CD4-positive, alpha-beta T cell treated with Interleukin-17A for 4 hours (primary cell): ENCODE measurements at places on chromosomes 2 and 18.

DNA sequence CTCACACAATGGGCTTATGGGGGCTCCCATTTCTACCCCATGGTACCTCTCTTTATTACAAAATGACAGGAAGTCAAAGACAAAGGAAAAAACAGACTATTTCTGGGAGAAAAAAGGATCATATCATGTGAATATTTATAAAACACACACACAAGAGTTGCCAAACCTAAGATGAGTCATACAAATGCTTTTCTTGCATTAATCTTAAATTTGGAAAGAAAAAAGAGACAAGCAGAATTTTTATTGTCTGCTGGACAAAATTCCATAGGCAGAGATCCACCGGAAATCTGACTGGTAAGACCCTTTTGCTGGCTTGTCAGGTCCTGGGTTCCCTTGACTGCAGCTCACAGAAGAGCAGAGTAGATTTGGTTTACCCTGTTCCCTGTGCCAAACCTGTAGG is 1732.3 kb upstream of the PIK3C3 start:
- no peak for DNase-seq

GRCh38 chr18:48032876-48033789 is 102.7 kb upstream of the SMAD2 start:
- DNase-seq: no peak

- no peak for DNase-seq
These were observed 164.6 kb downstream of the VWC2L start for GRCh38 chr2:214575465-214575864.

- DNase-seq: no peak
These were observed 22.6 kb downstream of the RAD51AP2 start for GRCh38 chr2:17495590-17495989.

DNA sequence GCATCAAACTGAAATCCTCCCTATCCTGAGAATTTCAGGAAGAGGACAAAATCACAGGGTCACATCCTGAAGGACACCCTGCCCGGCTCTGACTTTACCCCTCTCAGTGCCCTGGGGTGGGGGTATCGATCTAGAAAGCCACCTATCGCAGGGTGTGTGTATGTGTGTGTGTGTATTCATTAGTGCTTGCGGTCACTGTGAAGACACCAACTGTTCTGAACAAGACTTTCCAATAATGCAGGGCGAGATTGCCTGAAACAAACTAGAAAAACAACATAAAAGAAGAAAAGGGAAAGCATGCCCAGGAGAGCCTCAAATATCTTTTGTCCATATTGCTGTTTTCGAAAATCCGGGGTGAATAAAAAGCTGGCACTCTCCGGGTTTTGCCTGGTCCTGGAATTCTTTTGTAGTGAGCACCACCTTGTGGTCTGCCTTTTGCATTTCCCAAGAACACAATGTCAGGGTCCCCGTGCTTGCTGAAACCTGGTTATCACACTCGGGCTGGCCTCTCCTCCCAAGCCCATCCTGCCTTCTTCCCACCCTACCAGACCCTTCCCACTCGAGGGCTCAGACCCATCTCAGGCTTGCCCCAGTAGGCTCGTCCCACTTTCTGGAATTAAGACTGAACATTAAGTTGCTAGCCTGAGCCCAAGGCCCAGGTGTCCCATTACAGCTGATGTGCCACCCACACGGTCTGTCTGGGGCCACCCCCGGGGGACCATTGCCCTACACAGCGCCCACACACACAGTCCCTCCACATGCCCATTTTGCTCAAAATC is 25.0 kb upstream of the COPS8 start:
- peak; percentile 37 for DNase-seq

DNA sequence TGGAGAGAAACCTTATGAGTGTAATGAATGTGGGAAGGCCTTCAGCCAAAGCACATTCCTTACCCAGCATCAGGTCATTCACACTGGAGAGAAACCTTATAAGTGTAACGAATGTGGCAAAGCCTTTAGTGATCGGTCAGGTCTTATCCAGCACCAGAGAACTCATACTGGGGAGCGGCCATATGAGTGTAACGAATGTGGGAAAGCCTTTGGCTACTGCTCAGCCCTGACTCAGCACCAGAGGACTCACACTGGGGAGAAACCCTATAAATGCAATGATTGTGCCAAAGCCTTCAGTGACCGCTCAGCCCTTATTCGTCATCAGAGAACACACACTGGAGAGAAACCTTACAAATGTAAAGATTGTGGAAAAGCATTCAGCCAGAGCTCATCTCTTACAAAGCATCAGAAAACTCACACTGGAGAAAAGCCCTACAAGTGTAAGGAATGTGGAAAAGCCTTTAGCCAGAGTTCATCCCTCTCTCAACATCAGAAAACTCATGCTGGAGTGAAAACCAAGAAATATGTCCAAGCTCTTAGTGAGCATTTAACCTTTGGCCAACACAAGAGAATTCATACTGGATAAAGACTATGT is 7.8 kb downstream of the ZNF892 start:
- DNase-seq: no peak

DNA sequence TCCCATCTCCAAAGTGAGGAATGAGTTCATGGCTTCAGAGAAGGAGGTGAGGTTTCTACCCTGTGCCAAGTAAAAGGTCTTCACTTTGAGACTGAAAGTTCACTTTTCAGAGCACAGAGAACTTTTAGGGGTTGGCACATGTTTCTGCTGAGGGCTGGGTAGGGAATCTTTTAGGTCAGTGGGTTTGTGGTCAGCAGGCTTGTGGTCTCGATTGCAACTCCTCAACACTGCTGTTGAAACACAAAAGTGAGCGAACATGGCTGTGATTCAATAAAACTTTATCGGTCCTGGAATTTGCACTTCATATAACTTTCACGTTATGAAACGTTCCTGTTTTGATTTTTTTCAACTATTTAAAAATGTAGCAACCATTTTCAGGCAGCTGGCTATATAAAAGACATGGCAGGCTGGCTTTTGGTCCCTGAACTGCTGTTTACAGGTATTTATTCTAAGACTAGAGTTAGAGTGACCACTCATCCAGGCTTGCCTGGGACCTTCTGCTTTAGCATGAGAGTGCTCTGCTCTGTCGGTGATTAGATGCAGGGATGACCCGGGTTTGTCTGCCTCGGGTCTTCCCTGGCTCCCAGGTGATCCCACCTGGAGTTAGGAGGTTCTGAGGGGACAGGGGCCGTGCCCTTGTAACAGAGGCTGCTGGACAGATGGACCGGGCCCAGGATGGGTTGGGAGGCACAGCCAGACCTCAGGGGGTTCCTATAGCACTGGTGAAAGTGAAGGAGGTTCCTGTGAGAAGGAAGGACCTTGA is 62.7 kb upstream of the TAF1B start:
- no peak for DNase-seq

DNA sequence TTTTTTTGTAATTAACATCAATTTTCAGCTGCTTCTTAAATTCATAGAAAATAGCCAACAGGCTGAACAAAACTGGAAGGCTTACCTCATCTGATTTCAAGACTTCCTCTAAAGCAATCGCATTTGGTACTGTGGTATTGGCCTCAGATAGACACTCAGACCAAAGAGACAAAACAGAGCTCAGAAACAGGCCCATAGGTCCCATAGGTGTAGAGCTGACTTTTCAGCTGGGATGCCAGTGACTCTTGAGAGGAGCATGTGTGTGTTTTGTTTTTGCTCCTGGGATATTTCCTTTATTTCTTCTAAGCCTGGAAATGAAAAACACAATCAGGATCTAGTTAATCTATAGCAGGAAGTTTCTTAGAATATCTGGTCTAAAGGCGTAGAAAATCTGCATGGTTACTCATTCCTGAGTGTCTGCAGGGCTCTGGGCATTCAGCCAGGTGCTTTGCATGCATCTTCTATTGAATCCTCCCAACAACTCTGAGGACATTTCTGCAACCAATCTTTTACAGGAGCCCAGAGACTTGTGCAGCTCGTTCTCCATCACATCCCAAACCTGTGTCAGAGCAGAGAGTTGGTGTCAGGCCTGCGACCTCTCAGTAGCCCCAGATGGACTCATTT is 190.8 kb downstream of the RTP5 start:
- no peak for DNase-seq

GRCh38 chr2:69062307-69062962 is 49.5 kb downstream of the ANTXR1 start:
- no peak for DNase-seq

DNA sequence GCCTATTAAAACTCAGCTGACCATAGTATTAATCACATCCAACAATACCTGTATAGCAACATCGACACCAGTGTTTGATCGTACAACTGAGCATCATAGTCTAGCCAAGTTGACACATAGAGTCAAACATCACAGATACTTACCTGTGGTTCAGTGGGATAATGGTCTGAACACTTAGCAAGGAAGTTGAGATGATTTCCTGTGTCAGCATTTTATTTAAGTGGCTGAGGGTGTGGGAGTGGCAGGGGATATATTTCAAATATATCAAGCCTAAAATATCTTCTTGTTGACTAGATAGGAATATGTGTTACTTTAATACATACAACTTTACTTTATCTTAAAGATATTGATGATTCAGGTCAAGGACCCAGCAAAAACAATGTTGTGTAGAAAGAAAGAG is 1038.6 kb downstream of the TSN start:
- no peak for DNase-seq
